ENCODE measurements at places on chromosomes 1 and 21.

DNA sequence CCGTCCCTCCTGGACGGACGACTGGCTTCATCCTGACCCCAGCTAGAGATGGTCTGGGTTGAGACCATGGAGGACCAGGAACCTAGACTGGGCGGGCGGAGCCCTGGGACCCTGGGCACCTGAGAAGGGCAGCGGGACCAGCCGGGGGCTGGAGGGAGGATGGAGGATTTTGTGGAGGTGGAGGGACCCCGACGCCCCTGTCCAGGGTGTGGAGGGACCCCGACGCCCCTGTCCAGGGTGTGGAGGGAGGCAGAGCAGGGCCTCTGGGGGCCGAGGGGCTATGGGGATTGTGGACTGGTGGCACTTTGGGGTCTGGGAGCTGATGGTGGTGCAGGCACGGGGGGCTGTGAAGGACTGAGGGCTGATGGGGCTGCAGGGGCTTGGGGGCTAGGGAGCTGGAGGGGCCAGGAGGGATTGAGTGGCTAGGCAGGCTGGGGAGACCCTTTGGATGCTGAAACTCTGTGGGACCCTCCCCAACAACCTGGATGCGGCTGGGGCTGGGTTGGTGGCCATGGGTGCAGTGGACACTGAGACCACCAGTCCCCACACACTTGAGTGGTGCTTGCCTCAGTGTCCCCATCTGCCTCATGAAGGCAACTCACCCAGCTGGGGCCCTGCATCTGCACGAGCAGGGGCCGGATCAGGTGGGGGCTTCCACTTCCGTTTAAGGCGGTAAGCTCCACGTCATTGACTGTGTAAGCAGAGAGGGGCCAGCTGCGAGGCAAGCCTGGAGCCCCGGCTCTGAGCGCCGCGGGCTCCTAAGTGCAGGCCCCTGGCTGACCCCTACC, 7.4 kb downstream of the GJC2 start:
- DNase-seq, result no peak

GRCh38 chr1:97013941-97014340, 292.4 kb downstream of the PTBP2 start:
- DNase-seq, result no peak

DNA sequence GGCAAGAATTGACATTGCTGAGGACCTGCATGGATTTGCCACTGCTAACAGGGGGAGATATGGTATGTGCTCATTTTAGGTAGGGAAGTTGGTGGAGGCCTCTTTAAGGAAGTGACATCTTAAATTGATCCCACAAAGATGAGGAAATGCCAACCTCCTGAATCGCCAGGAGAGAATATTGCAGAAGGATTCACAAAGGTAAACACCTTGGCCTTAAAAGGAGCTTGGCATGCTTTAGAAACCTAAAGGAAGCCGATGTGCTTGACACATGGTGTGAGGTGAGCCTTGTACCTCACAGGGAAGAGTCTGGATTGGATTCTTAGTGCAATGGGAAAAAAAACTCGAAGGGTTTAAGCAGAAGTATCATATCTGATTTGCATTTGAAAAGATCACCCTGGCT, 470.5 kb upstream of the DAB1 start:
- no peak for DNase-seq

DNA sequence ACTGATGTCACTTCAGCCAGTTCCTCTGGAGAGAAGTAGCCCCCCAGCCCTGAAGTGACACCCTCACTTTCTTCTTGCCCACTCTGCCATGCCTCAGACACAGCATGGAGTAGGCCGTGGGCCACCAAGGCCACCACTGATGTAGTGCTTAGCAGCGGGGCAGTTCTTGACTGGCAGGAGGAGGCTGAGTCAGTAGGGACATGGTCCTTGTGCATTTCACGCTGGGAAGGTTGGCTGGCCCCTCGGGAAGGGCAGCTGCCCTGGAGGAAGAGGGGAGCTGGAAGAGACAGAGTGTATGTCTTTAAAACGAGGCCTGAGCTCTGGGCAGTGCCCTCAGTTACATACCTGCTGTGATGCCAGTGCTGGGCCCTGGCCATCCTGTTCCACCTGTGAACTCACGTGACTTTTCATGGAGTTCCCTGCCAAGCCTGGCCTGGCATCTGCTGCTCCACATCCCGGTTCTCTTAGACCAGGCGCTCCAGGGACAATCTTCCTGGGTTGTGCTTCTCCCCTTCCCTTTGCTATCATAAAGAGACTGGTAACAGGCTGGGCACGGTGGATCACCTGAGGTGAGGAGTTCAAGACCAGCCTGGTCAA, 158.6 kb upstream of the TMEM51 start:
- DNase-seq, result no peak

- no peak for DNase-seq
Measured at GRCh38 chr1:38223391-38223790, 176.8 kb upstream of the POU3F1 start.

- DNase-seq, result no peak
Measured at GRCh38 chr1:192518700-192519099, 56.9 kb upstream of the RGS1 start.

DNA sequence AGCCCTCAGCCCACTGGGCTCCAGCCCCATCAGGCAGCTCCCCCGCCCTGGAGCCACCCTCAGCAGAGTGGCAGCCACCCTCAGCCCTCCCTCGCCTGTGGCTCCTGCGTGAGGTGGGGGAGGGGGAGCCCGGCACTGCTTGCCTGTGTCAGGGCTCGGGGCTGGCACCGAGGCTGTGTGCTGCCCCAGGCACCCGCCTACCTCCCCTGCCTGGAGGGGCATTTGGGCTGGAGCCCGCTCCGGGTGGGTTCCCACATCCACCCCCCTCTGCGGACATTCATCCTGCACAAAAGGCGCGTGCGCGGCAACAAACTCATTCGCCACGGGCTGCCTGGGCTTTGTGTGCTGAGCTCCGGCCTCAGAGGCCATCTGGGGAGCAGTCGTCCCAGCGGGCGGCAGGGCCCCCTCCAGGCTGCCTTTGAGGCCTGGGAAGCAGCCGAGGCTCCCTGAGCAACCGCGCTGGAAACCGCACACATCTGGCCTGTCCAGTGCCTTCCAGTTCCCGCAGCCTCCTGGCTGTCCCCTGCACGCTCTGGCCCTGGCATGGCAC, 12.6 kb upstream of the TNFRSF14 start:
- no peak for DNase-seq

GRCh38 chr1:235759336-235759735, 107.4 kb downstream of the LYST start:
- DNase-seq, result no peak

GRCh38 chr1:93468662-93469061, 20.7 kb downstream of the FNBP1L start:
- DNase-seq, result no peak

DNA sequence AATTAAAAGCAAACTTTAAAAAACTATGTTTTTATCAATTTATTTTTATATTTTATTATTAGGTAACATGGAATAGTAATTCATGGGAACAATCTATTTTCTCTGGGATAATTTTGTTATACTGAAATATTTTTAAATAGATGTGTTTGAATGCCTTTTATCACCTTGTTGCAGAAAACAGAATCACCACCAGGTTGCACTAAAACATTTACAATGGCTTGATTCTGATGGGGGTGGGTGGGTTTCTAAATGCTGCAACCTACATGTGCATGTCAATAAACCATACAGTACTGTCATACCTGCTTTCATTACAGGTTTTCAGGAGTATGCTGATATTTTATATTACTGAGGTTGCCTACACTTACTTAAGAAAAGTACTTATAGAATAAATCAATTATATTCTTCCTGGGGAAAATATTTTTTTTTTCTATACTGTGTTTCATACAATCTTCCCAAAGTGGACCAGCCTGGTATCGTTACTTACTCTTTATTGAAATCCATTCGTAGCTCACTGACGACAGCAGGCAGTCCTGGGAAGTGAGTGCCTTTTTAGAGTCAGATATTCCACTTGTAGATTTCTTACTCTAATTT, 132.8 kb downstream of the PTPRC start:
- no peak for DNase-seq

DNA sequence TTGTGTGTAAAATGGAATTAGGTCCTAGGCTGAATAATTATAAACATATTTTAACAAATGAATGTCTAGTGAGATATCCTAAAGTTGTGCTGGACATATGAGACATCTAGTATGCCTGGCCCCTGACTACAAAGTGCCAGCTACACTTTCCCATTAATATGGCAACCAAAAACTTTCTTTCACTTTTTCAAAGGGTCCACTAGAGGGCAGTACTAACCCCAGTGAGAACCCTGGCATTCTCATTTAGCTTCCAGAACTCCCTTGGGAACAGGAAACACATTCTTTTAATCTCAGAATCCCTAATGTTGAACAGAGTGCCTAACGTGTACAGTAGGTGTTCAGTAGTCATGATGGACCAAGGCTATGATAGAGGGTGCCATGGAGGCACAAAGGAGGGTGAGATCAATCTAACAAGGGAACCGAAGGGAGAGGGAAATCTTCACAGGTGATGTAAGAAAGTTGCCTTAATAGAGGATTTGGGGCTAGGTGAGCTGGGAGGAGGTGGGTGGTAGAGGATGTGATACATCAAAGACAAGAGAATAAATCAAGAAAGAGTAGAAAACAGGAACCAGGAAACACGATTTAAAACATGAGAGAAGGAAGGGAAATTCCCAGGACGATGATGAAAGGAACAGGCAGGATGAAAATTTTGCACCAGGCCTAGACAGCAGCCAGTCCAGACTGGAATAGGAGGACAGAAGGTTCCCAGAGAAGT, 41.6 kb downstream of the NSL1 start:
- DNase-seq, result no peak

DNA sequence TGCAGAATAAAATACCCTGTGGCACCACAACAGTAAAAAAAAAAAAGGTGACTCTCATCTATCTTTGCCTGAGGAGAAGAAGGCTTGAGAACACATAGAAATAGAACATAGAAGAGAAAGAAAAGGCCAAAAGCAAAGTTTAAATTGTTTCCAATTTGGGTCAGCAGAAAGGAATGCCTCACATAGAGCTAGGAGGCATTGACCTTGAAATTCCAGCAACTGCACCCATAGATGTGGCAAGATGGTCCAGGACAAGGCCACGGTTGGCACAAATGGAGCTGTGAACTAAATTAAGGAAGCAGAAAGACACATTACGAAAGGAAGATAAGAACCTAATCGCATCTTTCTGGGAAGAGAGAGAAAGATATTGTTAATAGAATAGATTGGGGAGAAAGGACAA, 588.3 kb downstream of the LMO4 start:
- no peak for DNase-seq

DNA sequence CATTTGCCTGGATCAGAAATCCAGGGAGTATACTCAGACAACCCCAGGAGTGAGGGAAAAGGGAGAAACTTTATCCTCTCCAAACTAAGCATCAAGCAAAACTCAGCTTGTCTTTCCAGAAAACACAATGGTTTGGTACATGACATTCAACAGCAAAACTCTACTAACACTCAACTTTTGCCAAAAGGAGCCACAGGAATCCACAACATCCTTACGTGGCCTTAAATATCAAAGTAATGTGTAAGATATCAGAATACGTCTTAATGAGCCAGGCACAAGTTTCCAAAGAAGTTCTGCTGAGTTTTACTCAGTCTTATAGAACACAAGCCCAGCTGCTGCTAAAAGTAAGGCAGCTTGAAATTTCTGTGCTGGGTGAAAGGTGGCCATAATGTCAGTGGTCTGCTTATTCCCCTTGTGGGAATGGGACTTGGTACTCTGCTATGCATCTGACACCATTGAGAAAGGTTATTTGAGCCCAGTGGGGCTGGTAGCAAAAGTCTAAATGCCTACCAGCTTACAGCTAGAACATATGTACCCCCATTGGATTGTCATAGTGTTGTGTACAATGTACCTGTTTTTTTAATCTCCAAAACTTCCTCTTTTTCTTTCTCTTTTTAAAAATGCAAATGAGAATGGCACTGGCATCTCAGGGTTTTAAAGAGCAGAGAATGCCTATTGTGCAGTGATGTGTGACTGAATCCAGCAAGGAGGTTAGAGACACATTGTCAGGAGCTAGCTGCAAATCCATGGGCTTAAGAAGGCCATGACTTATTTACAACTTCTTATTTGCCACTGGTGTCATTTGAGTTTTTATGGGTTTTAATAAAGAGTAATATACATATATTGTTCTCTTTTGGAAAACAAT, 62.0 kb upstream of the ST6GALNAC3 start:
- DNase-seq, result no peak

- no peak for DNase-seq
Measured at GRCh38 chr1:223202376-223203033, 59.5 kb upstream of the TLR5 start.

DNA sequence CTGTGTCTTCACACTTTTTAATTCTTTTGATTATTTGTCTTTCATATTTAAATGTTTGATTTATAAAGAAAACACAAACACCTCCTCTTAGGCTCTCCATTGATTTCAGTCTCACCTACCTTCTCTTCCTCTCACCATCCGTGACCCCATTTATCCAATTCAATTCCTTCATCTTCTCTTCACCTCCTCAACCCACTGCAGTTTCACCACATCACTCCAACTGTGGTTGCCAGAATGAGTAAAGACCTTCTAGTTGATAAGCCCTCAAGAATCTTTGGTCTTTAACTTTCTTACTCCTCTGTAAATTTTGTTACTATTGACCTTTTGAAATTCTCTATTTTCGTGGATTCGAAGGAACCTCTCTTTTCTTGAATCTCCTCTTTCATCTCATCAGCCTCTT, 260.7 kb downstream of the CHRM3 start:
- no peak for DNase-seq

DNA sequence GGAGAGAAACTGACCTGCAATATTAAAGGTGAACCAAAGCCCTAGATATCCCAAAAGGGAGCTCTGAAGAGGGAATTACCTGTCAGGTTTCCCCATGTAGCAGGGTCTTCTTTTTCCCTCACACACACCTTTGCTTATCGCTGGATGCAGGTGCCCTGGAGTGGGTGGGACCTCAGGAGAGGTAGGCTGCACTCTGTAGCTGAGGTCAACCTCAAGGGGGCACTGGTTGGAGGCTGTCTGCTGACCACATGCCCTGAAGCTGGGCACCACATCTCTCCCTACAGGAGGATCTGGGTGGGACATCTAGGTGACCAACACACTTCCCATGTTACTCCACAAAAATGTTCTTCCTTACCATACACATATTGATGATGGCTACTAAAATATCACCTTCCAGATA, 298.7 kb upstream of the USP25 start:
- no peak for DNase-seq

DNA sequence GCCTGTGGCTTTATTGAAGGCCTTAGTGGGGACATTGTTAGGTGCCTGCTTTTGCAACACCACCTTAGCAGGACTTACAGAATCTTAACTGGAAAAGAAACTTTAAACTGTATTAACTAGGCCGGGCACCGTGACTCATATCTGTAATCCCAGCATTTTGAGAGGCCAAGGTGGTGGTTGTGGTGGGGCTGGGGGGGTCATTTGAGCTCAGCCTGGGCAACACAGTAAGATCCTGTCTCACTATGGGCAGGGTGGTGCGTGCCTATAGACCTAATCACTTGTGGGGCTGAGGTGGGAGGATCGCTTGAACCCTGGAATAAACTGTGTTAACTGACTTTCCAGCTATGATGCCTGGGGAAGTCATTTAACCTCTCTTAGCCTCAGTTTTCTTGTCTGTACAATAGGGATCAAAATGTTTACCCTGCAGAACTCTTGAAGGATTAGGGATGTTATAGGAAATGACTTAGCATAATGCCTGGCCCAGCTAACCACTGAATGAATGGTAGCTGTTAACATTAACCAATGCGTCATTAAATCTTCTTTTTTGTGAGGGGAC, 39.5 kb downstream of the IER5 start:
- DNase-seq, result no peak

GRCh38 chr1:107879346-107879745, 85.6 kb downstream of the VAV3 start:
- no peak for DNase-seq
